ENCODE measurements at places on chromosomes 16 and 17. TPM values are rescaled to one million over a fixed set of nuclear protein-coding genes. Genes with fewer than 3 reads are reported as not detected.

Gene RGS9
- total RNA-seq = 16.3 TPM

Gene PTX4
- not detected for total RNA-seq

Gene HAP1
- 0.23 TPM for total RNA-seq

Gene KRT20
- not detected for total RNA-seq

Gene PLCD3
- total RNA-seq = 4.0 TPM

DNA sequence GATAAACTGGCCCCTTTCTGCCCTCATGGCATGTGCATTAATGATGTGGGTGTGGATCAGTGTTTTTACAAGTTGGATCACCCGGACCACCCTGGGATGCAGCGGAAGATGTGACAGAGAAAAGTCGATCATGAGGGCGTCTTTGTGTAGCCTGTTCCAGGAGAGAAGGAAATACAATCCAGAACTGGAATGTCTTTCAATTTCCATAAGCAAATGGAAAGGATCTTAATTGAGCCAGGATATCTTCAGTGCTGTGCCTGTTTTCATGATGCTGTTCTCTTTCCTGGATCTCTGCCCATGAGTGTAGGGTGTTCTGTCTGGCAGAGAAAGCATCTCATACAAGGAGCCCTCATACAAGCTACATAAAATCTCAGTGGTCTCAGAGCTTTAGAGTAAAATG is 481.4 kb downstream of the XYLT1 start:
- no peak overlapping the region for H3K4me3 ChIP-seq
- no peaks in the 10 kb centered on the region for H3K36me3 ChIP-seq
- no peaks in the 10 kb centered on the region for H3K27me3 ChIP-seq
- no peak overlapping the region for H3K27ac ChIP-seq
- DNase-seq = no peak

- no peak overlapping the region for H3K4me3 ChIP-seq
- H3K36me3 ChIP-seq = peaks cover 44% of the 10 kb centered on the region
- DNase-seq = no peak
- no peak overlapping the region for H3K27ac ChIP-seq
Measured at GRCh38 chr17:48125829-48126531, 18.4 kb downstream of the SNX11 start.

DNA sequence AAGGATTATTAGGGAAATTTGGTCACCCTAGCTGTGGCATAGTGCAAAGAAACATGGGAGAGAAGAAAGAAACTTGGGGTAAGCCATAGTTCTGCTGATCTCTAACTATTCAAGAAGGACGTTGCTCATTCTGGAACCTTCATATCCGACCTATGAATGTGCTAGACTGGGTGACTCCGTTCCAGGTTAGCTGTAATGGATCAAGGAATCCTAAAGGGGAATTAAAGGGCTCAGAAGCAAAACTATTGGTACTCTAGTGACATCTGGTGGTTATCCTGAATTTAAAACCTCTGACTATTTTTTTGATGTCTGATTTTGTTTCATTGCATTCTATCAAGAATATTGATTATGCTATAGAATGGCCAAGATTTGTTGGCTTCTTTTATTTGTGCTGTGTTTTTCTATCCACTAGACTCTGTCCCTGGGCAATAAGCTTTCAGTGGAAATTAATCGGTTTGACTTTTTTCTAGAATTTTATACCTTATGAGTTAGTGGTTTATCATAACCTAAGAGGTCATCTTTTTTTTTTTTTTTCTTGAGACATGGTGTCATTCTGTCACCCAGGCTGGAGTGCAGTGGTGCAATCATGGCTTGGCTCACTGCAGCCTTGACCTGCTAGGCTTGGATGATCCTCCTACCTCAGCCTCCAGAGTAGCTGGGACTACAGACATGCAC is 19.5 kb downstream of the PCTP start:
- no peaks in the 10 kb centered on the region for H3K4me1 ChIP-seq
- no peak overlapping the region for H3K4me3 ChIP-seq
- no peak overlapping the region for H3K27ac ChIP-seq
- H3K27me3 ChIP-seq = no peaks in the 10 kb centered on the region
- no peaks in the 10 kb centered on the region for H3K36me3 ChIP-seq

DNA sequence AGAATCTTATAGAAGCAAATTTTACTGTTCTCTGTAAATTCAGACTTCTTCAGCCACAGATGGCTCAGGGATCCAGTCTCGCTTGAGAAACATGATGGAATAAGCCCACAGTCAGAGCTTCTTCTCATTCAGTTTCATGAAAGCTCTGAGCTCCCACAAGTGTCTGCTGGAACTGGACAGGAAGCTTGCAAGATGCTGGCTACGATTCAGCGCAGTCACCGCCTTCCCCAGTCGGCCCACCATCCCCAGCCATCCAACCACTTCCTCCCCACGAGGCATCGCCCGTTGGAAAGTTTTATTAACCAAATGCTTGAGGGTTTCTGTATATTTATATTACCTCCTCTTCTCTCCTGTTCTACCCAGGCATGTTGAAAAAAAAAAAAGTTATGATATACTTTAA is 171.7 kb downstream of the ZFHX3 start:
- peak overlapping the region; percentile 15 for H3K27ac ChIP-seq
- peaks cover 22% of the 10 kb centered on the region for H3K4me1 ChIP-seq
- H3K27me3 ChIP-seq = no peaks in the 10 kb centered on the region
- no peak overlapping the region for H3K4me3 ChIP-seq
- H3K36me3 ChIP-seq = no peaks in the 10 kb centered on the region
- DNase-seq = peak; percentile 16

- no peak for DNase-seq
- H3K4me1 ChIP-seq = peaks cover 61% of the 10 kb centered on the region
- no peak overlapping the region for H3K4me3 ChIP-seq
- H3K27me3 ChIP-seq = no peaks in the 10 kb centered on the region
- H3K27ac ChIP-seq = no peak overlapping the region
Measured at GRCh38 chr17:66415366-66416206, 113.2 kb downstream of the PRKCA start.

DNA sequence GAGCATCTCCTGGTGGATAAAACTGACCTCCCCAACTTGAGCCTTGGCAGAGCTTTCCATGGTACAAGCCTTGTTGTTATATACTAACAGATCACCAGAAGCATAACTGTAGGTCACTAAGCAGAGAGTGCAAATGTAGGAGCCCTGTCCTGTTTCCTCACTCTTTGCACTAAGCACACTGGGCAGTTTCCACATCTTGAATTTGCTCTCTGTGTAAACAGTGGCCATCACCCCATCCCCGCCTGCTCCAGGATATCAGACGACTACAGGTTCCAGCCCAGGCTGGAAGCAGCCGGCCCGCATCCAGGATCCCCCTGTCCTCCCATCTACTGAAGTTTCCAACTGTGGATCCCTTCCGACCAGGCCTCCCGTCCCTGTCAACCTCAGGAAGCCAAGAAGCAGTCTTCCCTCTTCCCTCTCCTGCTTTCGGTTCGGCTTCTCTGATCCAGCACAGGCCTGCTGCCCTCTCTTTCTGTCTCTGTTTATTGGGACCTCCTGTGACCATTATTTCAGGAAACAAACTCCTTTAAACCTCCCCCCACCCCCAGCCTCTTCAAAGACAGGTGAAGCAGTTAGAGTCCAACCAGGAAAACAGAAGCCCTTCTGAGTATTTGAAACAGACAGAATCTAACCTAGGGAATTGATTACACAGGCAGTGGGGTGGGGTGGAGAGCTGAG is 22.6 kb upstream of the CACNG4 start:
- peaks cover 3% of the 10 kb centered on the region for H3K4me1 ChIP-seq
- DNase-seq = no peak
- H3K4me3 ChIP-seq = no peak overlapping the region
- H3K27me3 ChIP-seq = peaks cover 45% of the 10 kb centered on the region
- H3K27ac ChIP-seq = no peak overlapping the region

DNA sequence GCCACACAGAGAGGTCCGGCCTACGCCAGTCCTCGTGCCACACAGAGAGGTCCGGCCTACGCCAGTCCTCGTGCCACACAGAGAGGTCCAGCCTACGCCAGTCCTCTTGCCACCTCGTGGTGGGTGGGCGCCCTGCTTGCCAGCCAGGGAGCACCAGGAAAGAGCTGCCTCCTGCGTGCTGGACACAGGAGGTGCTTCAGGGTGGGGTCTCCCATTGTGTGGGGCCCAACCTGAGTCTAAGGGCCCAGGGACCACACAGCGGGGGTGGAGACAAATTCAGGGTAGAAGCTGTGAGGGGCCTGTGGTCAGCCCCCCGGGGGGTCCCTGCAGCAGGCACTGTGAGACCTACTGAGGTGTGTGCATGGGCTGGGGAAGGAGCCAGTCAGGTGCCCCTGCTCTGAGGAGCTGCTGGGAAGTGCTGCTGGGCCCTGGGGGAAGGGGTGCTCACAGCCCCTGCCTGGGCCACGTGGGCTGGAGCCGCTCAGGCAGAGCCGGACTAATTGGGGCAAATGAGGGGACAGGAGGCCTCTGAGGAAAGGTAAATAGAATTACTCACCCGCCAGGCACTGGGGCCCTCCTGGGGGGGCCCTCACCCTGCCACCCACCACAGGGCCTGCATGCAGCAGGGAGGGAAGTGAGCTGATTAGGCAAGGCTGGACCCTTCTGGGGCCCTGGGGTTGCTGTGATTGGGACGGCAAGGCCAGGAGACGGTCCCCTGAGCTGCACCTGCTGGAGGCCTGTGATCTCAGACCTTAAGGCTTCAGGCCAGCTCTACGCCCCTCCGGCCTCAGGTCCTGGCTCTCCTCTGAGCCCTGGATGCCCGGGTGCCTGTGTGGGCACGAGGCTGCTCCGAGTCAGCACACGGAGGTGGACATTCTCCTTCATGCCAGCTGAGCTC is 11.0 kb downstream of the GCGR start:
- peaks cover 12% of the 10 kb centered on the region for H3K27me3 ChIP-seq
- H3K36me3 ChIP-seq = no peaks in the 10 kb centered on the region
- DNase-seq = no peak
- H3K27ac ChIP-seq = no peak overlapping the region
- H3K4me1 ChIP-seq = no peaks in the 10 kb centered on the region
- H3K4me3 ChIP-seq = no peak overlapping the region

Measured in activated T-helper 2 cell treated with anti-CD3 and anti-CD28 coated beads, Interferon-gamma antibody, Interleukin-2, Interleukin-4, amounts not matched to agents 10 μg/mL and 5 μg/mL and 100 μg/mL, durations not matched to agents 14 hours and 24 hours and 36 hours (primary cell).